ENCODE measurements at places on chromosomes 4 and X.

DNA sequence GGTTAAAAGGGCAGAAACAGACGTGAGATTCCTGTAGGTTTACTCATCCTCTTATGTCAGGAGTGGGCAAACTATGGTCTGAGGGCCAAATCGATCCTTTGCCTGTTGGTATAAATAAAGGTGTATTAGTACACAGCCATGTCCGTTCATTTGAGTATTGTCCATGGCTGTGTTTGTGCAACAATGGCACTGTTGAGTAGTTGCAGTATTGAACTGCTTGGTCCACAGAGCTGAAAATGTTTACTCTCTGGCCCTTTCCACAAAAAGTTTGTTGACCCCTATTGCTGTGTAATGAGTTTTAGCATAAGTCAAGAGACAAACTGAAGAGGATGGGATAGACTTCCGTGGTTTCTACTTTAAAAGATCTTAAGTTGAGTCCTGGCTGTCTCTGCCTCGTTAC lies 59.0 kb upstream of the MID1 start:
- no peak for DNase-seq

DNA sequence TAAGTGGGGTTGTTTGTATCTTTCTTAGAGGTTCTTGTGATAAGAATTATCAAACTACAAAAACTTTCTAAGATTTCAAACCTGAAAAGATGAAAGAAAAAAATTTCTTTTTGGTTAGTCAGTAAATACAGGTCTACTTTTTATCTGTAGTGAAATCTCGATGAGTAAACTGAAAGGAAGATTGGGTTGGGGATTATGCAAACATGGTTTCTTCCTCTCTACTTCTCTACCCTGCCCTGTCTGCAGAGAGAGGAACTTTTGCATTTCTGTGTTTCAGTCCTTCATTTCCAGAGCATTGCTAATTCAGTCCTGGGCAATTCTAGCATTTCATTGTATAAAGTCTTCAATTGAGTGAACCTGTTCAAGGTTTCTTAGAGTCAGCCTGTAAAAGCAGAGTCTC lies 51.6 kb upstream of the IL2 start:
- DNase-seq = no peak

GRCh38 chr4:128385683-128386304 lies 98.2 kb upstream of the PGRMC2 start:
- DNase-seq = no peak

GRCh38 chr4:127604949-127605709 lies 27.6 kb upstream of the INTU start:
- no peak for DNase-seq

- DNase-seq = no peak
These were observed 21.8 kb downstream of the SH3TC1 start for GRCh38 chr4:8220661-8221450.

- no peak for DNase-seq
These were observed 36.3 kb downstream of the IL21 start for GRCh38 chr4:122584519-122584918.

DNA sequence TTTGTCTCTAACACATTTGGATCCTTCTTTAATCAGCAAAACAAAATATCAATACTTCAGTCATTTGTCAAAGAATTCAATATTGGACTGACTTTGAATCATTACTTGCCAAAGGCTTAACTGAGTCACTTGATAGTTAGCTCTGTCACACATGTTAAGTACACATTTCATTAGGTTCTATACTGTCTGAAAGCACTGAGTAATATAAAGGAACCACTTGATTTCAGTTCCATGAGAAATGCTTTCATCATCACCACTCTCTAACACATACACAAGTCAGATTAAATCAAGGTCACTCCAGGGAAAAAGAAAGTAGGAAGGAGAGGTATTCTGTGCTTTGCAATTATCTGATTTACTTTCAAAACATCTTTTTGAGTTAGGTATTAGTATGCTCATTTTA lies 1233.1 kb downstream of the C4orf33 start:
- DNase-seq = no peak

DNA sequence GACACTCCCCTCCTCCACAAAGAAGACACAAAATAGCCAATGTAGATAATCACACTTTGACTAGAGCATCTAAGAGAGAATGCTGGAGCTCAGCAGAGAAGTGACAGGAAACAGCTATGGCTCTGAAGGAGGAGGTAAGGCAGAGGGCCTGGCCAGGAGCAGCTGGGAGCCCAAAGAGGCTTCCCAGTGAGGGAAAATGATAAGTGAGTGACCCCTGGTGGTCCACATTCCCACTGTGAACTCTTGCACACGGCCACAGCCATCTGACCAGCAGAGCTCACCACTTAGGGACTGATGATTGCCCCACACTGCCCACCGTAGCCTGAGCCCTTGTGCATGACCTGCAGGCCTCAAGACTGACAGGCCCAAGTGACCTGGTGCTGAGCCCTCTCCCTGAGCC lies 162.7 kb upstream of the GALNTL6 start:
- DNase-seq = no peak

- DNase-seq = no peak
These were observed 14.0 kb downstream of the DSPP start for GRCh38 chr4:87622303-87622702.

GRCh38 chr4:113053883-113054282 lies 4.4 kb downstream of the ANK2 start:
- no peak for DNase-seq

DNA sequence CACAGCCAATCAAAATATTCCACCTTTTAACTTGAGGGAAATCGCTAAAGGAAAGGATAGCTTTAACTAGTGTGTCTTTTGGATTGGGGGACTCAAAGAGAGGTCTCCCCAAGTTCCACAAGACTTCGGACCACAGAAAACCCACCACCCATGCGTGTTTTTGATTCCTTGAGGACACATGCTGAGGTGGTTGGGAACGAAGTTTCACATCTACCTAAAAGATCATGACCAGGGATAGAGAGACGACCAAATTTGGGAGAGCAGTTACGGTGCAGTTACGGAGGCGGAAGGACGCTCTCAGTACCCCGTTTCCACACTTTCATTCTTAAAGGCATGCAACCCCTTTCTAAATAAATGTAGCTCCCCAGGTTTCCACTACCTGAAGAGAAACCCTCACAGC lies 1.1 kb downstream of the PCYT1B start:
- DNase-seq = no peak

GRCh38 chr4:123479944-123480343 lies 83.3 kb downstream of the SPRY1 start:
- no peak for DNase-seq

GRCh38 chrX:48579259-48579658 lies 5.0 kb downstream of the RBM3 start:
- no peak for DNase-seq

GRCh38 chrX:123311486-123311885 lies 127.4 kb downstream of the GRIA3 start:
- DNase-seq = no peak

DNA sequence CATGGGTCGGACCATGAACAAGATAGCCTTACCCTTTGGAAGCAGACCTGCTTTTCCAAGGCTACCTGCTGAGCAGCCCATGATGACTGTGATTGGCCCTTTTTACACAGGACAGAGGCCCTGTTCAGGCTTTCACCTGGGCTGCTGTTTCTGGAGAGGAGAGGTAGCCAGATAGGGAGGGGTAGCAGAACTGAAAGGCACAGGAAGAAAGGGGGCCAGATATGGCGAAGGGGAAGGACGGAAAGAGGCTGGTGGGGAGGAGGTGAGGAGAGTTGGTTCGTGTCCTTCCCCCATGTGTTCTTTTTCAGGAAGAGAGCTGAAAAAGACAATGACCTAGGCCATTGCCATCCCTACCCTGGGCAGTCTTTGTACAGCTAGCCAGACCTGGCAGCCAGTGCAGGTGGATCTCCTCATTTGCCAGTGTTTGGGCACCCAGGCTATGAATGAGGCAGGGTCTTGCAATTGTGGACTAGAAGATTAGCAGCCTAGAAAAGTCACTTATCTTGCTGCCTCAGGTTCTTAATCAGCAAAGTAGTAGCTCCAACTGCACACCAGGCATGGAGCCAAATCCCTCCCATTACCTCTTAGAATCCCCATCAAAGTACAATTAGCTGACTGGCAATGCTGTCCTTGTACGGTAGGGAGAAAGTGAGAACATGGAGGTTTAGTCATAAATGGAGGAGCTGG lies 139.6 kb downstream of the AMMECR1 start:
- DNase-seq = no peak

DNA sequence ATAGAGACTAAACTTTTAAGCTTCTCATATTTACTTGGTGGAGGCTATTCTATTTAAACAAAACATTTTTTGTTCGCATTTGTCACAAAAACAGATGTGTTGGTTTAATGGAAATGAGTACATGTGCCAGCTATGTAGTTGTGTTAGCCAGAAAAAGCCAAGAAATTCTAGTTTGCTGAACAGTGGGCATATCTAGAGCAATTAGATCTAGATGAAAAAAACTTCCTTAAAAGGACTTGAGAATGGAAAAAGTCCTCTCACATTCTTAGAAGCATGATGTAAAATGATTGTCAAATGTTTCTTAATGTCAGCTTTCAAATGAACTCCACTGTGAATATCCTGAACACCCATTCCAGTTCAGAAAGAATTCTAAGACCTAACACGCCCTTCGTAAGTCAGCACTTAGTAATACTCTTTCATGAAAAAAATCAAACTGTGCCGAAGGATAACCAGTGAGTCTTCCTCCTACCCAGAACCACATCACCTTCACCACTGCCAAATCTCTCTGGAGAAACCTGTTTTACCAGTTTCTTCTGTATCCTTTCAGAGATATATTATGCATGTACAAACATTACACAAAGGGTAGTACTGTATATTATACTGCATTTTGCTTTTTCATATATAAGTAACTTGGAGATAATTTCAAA lies 28.2 kb downstream of the PHKA1 start:
- DNase-seq = no peak

DNA sequence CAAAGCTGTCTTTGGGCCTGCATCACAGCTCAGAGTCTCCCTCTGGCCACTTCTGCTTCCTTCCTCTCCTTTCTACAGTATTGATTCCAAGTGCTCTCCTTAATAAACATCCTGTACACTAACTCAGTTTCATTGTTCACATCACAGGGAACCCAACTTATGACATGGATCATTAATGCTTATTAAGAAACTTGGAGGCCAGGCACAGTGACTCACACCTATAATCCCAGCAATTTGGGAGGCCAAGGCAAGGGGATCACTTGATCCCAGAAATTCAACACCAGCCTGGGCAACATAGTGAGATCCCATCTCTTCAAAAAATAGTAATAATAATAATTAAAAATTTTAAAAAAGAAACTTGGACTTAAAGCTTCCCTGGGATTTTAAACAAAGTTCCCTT lies 89.2 kb upstream of the EFHC2 start:
- DNase-seq = no peak

DNA sequence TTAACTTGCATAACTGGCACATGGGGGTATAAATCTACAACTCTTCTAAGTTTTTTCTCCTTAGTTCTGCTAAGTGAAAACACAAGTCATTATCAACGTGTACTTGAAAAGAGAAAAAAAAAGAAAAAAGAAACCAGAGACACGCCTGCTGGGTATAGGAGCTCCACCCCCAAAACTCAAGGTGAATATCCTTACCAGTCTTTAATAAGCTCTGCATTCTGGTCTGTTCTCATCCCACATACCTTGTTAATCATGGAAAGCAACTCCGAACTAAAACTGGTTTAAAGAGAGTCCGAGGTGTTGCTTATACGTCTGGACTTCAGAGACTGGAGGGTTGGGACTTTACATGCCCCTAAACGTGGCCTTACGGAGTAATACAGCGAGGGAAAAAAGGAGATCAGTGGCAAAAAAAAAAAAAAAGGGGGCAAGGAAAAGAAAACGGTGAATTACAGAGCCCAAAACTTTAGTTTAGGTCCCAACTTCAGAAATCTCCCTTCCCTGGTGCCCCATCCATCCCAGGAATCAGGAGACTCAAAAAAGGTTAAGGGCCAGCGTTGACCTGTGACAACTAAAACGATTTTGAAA lies 1.0 kb downstream of the PGRMC2 start:
- DNase-seq = no peak

- no peak for DNase-seq
These were observed 225.5 kb downstream of the PARM1 start for GRCh38 chr4:75158451-75158850.

DNA sequence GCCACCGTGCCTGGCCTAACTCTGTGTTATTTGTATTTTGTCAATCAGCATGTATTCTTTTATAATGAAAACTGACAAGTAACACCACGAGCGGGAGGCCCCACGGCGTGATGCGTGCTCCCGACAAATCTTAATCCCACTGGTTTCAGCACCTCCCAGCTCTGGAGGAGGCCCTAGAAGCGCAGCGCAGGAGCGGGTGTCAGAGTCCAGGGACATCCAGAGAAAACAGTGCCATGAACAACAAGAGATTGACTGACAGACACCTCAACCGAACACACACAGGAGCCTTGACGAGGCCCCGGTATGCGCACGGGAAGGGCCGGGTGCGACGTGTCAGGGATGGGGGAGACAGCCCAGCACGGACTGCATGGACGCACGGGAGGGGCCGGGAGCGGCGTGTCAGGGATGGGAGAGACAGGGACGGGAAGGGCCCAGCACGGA lies 23.0 kb downstream of the GAK start:
- DNase-seq = no peak

DNA sequence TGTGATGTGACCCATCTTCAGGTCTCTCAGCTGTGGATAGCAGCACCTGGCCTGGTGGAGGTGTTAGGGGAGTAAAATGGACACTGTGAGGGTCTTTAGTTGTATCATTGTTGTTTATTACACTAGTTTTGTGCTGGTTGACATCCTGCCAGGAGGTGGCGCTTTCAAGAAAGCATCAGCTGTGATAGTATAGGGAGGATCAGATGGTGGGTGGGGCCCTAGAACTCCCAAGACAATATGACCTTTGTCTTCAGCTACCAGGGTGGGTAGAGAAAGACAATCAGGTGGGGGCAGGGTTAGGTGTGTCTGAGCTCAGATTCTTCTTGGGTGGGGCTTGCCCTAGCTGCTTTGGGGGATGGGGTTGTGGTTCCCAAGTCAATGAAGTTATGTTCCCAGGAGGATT lies 162.8 kb downstream of the PPP1R2C start:
- no peak for DNase-seq

- no peak for DNase-seq
These were observed 50.1 kb upstream of the CLNK start for GRCh38 chr4:10734697-10735096.

GRCh38 chrX:71283403-71284143 lies at the start of gene NONO:
Gene NONO, plus strand, starts transcription at chrX:71283635. Its CDS starts 7,003 bp downstream, at chrX:71290638.
- DNase-seq = peak; percentile 89

GRCh38 chrX:64850371-64851082 lies 125.7 kb downstream of the ZC4H2 start:
- DNase-seq = no peak

DNA sequence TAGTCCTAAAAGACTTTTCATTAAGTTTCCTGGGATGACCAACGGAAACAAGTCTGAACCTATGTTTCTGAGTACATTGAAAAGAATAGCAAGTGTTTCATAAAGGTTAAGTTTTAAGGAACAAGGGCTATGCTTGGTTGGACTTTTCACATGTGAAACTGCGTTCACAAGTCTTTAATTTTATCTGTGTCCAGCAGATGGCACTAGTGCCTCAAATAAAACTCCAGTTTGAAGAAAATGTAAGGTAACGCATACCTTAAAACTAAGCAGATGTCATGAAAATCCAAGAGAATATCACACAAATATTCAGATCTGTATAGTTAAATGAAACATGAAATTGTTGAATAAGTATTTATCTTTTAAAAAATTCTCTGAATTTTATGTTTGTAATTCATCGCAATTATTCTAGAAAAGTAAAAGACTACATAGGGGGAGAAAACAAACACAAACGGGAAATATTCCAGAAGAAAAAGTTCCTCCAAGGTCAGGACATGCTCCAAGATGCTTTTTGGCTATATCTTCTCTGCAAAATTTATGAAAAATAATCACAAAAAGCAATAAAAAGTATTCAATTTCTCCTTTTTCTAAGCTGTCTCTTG lies 89.6 kb upstream of the MAD2L1 start:
- DNase-seq = no peak

- DNase-seq = no peak
These were observed 8.8 kb upstream of the MND1 start for GRCh38 chr4:153335665-153336064.

- no peak for DNase-seq
These were observed 7.7 kb downstream of the P2RY8 start for GRCh38 chrX:1529328-1529727.

Measured in suprapubic skin (tissue), 4 donors.